Effector memory CD8-positive, alpha-beta T cell (primary cell): ENCODE measurements at places on chromosomes 7 and 10.

- no peak for DNase-seq
Observed at GRCh38 chr10:22016046-22016705, 12.6 kb upstream of the DNAJC1 start.

DNA sequence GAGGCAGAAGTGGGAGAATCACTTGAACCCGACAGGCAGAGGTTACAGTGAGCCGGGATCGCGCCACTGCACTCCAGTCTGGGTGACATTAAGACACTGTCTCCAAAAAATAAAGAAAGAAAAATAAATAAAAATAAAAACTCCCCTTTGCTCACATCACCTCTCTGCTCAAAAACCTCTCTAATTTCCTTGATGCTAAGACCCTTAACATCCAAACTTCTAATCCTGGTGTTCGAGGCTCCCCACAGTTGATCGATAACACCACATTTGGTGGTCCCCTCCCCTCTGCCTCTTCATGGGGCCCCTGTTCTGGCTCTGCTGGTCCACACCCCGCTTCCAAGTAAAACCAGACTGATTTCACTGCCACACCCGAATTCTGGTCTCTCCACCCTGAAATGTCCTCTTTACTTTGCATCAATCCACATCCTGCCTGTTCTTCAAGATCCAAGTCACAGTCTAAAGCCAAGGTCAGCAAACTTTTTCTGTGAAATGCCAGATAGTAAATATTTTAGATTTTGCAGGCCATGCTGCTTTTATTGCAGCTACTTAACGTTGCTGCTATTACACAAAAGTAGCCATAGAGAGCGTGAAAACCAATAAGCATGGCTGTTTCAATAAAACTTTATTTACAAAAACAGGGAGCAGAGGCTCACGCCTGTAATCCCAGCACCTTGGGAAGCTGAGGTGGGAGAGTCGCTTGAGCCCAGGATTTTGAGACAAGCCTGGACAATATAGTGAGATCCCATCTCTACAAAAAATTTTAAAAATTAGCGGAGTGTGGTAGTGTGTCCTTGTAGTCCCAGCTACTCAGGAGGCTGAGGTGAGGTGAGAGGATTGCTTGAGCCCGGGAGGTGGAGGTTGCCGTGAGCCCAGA, 11.8 kb downstream of the MOSPD3 start:
- no peak for DNase-seq

GRCh38 chr7:115216652-115217051, 294.8 kb downstream of the MDFIC start:
- no peak for DNase-seq

DNA sequence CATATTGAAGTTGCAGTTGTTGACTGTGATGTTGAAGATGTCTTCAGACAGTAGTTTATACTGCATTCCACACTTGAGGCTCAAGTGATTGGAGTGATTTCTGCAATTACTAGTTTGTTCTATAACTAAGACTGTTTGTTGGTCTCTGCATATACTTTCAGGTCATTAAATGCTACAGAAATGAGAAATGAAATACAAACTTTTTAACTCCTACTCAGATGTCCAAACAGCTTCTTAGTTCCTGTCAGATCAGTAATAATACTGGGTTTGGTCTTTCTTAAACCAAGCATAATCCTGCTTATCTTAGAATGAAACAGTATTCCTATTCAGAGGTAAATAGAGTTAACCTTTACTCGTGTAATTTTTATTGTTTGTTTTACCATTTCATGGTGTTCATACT, 115.9 kb downstream of the CCNY start:
- no peak for DNase-seq

- no peak for DNase-seq
Observed at GRCh38 chr7:85713171-85713570, 526.3 kb upstream of the SEMA3D start.

- no peak for DNase-seq
Observed at GRCh38 chr10:130869179-130869841, 442.2 kb downstream of the TCERG1L start.

DNA sequence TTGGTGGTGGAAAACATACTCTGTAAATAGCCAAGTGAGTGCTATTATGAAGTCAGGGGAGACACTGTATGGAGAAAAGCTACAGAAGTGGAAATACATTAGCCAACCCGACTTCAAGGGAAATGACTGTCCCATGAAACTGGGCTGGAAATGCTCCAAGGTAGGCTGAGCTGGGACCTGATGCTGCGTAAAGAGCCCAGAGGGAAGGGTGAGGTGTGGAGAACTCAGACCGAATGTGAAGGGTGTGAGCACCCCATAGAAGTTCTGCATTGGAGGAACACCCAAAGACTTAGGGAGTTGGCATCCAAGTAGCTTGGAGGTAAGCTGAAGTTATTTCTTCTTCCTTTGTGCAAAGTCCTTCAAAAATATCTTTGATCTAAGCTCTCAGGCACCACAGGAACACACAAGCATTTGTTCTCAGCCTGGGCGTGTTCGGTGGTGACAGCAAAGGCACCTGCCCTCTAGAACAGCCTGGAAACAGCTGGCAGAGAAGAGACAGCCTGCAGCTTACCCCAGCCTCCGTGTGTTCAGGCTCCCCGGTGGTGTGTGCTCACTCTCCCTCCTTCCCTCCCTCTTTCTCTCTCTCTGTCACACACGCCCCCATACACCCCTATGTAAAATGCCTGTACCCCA, 19.1 kb upstream of the GJD4 start:
- no peak for DNase-seq

GRCh38 chr7:100192969-100193368, 15.3 kb downstream of the STAG3 start:
- DNase-seq = no peak

GRCh38 chr10:86945361-86946212, 11.8 kb downstream of the MMRN2 start:
- DNase-seq = no peak

- DNase-seq = no peak
Observed at GRCh38 chr7:127587663-127588018, 570 bp upstream of the ARF5 start.

- no peak for DNase-seq
Observed at GRCh38 chr7:135811506-135811905, 62.9 kb upstream of the FAM180A start.
